Globus pallidus (tissue), 1 donor: ENCODE measurements at places on chromosomes 16 and 17.
A peak's percentile ranks its signal among the peaks of the same experiment; 100 is the strongest.

- DNase-seq: no peak
Observed at GRCh38 chr17:32962320-32962711, 29.3 kb upstream of the SPACA3 start.

GRCh38 chr16:1163567-1164055 lies 10.7 kb downstream of the CACNA1H start:
- DNase-seq: peak; percentile 22

GRCh38 chr16:8867216-8867931 lies 1.4 kb downstream of the CARHSP1 start:
- peak; percentile 58 for DNase-seq

DNA sequence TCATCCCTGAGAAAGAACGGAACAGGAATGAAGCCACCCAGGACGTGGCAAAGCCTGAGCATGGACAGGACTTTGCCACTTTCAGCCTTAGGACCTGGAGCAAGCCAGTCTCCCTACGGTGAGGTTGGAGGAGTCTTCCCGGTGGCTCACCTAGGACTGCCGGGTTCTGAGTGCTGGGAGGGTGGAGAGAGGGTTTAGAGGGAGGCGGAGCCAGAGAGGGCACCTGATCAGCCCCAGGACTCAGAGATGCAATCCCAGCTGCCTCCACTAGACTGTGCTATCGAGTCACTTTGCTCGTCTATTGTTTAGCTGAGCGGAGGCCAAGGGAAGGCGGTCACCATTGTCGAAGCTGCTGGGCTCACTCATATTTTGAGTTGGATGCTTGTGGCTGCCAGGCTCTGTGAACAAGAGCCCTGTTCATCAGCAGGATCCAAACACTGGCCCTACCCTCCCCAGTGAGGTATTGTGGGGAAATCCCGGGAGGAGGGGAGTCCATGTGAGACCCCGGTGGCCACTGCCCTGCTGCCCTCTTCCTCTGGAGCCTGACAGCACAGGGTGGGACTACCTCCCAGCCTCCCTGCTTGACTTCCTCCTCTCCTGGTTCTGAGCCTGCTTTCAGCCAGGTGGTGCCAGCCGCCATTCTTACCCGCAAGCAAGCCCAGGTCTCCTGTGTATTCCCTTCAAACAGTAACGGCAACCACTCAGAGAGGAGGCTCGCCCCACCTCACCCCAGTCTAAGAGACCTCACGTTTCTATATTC lies 7.0 kb downstream of the KRT14 start:
- DNase-seq: peak; percentile 49

DNA sequence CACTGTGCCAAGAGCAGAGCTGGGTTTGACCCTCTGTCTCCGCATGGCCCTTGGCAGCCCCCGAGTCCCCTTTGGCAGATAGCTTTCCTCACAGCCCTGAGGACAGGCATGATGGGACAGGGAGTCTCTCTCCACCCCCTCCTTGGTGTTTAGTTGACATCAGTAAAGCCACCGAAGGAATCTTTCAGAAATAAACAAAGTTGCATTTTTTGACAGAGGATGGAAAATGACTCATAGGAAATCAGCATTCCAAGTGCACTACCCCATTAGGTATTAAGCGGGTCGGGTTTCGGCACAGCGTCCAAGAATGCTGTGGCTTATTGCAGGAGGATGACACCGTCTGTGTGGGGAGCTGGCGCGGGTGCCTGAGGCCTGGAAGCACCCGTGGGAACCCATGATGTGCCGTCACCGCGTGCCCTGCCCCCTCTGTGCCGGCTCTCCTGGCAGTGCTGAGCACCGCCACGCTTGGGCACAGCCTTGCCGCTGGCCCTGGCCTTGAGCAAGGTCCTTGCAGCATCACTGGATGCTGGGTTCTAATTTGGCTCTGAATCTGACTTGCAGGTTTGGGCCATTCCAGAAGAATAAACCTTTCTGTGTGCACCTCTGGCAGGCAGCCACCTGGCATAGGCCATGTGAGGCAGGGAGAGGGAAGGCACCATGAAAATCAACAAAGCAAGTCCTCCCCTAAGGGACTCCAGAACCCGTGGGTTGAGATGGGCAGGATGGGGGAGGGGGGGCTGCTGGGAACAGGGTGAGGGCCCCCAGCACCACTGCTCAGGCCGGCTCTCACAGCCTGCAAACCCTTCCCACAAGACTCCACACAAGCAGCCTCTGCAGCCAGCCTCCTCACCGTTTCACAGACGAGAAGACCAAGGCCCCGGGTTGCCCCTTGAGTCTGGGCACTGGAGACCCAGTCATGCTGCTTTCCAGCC lies 50.5 kb upstream of the ZNF469 start:
- DNase-seq: no peak

DNA sequence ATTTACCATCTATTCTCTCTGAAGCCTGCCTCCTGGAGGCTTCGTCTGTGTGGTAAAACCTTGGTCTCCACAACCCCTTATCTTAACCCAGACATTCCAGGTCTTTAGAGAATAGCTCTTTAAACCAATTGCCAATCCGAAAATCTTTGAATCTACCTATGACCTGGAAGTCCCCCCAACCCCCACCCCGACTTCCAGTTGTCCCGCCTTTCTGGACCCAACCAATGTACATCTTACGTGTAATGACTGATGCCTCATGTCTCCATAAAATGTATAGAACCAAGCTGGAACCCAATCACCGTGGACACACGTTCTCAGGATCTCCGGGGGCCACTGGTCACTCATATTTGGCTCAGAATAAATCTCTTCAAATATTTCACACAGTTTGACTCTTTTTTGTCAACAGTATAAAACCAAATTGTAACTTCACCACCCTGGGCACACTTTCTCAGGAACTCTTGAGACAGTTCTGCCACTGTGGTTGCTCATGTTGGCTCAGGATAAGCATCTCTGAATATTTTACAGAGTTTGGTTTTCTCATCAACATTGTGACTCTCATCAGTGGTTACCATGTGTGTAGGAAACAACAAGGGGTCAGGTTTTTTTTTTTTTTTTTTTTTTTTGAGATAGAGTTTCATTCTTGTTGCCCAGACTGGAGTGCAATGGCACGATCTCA lies 18.1 kb upstream of the DNAH17 start:
- DNase-seq: no peak

DNA sequence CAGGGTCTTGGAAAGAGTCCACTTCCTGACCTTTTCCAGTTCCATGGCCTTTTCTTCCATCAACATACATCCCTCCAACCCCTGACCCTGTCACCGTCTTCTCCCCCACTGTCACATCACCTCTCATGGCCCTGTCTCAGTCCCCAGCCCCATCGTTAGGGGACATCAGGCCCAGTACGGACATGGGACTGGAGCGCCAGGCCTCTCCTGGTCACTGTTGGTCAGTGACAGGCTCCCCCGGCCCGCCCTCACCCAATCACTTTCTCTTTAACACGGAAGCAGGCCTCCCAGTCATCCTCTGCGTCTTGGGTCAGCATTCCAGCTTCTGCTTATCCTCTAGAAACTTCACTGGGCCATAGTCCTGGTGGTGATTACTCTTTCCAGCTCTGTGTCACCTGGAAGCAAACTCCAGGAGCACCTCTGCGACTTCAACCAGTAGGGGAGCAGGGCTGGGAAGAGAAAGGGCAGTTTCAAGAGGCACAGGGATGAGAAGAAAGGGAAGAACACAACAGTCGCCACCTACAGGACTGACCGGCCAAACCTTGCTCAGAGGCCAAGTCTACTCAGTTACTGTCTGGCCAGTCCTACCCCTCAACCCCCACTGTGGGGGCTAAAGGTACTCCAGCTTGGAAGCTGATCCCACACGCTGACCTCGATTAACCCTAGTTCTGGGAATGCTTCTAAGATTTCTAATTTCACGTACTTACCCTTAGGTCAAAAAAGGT lies 15.9 kb upstream of the ICAM2 start:
- DNase-seq: no peak

DNA sequence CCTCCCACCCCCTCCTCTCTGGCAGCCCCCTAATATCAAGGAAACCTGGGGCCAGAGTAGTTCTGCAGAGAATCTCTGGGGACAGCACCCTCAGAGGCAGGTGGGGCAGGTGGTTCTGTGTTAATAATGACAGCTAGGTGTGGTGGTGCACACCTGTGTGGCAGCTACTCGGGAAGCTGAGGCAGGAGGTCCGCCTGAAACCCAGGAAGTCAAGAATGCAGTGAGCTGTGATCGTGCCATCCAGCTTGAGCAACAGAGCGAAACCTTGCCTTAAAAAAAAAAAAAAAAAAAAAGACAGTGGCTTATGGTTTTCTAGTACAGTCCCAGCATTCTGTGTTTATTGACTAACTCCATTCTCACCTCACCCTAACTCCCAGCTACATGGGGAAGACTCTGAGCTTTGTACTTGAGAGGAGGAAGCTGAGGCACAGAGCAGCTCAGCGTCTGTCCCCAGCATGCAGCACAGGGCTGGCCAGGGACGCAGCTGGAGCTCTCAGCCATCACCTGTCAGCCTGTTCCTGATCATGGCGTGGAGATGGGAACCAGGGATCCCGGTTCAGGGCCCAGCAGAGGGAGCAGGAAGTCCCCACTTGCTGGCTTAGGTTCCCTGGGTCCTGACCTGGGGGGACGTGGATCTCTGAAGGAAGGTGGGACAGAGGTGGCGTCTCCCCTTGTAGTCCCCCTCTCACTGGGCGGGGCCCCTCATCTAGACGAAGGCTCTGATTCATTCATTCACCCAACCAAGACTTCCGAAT lies 6.1 kb downstream of the DBNDD1 start:
- no peak for DNase-seq

- DNase-seq: no peak
Observed at GRCh38 chr16:53041320-53042051, 11.2 kb downstream of the CHD9NB start.

- no peak for DNase-seq
Observed at GRCh38 chr16:67278773-67279295, 498 bp upstream of the PLEKHG4 start.

GRCh38 chr16:82715160-82715559 lies 88.4 kb downstream of the CDH13 start:
- DNase-seq: no peak

- no peak for DNase-seq
Observed at GRCh38 chr17:79420318-79421243, 190.3 kb downstream of the RBFOX3 start.

- DNase-seq: no peak
Observed at GRCh38 chr17:36597866-36598777, 3.3 kb upstream of the MRM1 start.

GRCh38 chr17:49851387-49852291 lies 3.8 kb upstream of the TAC4 start:
- peak; percentile 24 for DNase-seq

DNA sequence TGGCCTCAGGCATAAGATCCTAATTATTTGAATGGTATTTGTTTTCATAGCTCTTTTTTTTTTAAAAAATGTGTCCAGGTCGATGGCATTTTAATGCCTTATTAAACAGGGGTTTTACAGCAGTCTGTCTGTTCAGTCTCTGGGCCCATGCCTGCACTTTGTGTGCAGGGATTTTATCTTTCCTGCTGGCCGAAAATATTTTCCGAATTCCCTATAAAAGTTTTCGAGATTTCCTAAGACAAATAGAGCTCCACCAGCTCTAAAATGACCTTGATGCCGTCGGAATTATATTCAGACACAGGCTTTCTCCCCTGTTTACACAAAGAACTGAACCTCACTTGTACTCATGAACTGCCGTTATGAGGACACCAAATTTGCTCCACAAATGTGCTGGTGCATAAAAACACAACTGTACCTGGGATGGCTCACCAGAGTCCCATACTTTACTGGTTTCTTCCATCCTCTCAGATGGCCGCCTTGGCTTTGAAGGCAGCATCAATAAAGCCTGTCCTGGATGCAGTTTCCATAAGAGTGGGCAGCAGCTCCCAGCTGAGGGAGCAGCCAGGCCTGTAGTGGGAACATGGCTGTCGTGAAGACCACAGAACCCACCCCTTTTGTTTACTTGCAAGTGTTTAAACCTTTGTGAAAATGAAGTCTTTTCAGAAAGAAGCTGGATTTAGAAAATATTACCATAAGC lies 44.9 kb downstream of the TBX4 start:
- DNase-seq: no peak

DNA sequence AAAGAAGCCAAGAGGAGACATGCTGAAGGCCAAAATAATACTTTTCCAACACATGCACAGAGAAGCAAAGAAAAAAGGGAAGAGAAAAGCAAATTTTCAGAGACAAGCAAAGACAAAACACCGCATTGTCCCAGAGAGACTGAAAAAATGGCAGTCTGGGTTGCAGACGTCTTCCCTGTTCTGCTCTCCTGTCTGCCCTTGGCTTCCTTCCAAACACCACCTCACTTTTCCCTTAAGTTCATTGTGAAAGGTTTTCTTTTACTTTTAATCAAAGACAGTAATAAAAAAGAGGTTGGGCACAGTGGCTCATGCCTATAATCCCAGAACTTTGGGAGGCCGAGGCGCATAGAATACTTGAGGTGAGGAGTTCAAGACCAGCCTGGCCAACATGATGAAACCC lies 21.2 kb upstream of the VAT1L start:
- DNase-seq: no peak

GRCh38 chr17:20930081-20930760 lies 112.6 kb downstream of the USP22 start:
- DNase-seq: no peak

GRCh38 chr16:82900559-82900958 lies 273.8 kb downstream of the CDH13 start:
- DNase-seq: no peak

- DNase-seq: no peak
Observed at GRCh38 chr17:81237591-81238489, 1.0 kb downstream of the TEPSIN start.

DNA sequence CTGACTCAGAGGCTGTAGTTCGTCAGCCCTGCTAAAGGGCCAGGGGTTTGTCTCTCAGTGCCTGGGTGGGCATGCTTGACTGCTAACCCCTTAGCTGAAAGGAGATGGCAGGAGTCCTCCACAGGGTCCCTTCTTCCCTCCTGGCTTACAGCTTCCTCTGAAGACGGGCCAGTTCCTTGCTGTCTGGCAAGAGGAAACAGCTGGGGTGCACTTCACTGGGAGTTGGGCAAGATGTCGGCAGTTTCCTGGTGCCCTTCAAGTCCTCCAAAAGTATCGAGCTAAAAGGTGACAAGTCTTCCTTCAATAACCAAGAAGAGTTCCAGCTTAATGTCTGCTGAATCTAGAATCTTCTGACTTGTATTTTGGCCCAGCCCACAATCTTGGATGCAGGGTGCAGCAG lies 23.4 kb downstream of the NUP85 start:
- no peak for DNase-seq

DNA sequence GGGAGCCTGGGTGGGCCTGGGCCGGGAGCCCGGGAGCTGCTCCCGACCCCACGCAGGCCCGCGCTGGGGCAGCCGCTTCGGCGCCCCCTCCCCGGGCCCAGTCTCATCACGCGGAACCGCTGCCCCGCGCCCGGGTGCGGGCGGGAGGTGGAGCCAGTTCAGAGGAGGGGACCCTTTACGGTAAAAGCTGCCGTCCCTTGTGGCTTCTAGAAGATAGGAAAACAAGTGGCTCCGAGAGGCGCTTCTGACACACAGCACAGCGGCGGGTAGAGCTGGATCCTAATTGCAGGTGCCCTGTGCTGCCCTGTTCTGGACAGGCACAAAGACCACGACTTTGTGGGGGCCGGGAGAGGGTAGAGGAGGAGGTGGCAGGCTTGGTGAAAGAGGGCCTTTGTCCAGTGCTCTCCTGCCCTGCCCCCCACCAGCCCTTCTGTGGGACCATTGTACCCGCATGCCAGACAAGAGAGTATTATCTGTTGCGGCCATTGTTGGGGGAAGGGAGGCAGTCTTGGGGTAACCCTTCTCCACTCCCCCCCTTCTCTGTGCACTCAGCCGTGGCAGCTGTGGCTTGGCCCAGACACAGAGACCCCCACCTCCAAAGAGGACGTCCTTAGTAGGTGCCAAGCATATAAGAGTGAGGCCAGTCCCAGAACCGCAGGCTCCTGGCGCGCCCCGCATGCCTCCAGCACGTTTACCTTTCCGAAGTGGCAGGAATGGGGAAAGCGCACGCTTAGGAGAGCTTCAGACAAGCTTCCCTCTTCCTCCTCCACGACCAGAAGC lies 736 bp downstream of the CNP start:
- DNase-seq: peak; percentile 99

GRCh38 chr16:85379041-85380001 lies 233.8 kb upstream of the GSE1 start:
- no peak for DNase-seq
